Endothelial cell (in vitro differentiated cells): ENCODE measurements at places on chromosomes 2 and 18. TPM values are rescaled to one million over a fixed set of nuclear protein-coding genes. Genes with fewer than 3 reads are reported as not detected.

GRCh38 chr2:3189961-3190360 is 187.7 kb downstream of the EIPR1 start:
- DNase-seq = no peak

- no peak for DNase-seq
These were observed 75.3 kb downstream of the STPG4 start for GRCh38 chr2:47079515-47080412.

GRCh38 chr2:168363347-168364092 is 92.6 kb upstream of the CERS6 start:
- no peak for DNase-seq

DNA sequence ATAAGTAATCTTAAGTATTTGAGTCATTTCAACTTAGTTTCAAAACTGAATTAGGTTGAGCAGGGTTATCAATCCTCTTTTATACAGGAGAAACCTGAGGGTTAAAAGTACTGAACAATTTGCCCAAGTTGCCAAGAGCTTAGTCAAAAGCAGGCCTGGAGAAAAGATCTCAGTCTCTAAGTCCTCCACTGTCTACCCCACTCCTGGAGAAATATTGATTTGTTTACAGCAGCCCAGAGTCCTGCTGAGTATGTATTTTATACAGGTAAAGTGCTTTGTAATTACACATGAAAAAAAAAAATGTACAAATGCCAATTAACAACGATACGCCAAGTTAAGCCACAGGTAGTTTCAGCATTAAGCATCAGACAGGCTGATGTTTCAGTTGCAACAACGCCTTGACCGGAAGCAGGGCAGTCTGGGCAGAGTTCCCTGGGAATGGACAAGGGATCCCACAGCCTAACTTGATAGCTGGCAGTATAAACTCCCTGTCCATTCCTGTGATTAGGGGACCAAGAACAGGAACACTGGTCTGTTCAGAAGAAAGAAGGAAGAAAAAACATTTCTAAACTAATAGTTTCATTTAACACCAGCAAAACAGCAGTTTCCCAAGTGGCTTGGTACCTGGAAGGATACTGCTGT is 132.9 kb downstream of the MYO5B start:
- DNase-seq = no peak

DNA sequence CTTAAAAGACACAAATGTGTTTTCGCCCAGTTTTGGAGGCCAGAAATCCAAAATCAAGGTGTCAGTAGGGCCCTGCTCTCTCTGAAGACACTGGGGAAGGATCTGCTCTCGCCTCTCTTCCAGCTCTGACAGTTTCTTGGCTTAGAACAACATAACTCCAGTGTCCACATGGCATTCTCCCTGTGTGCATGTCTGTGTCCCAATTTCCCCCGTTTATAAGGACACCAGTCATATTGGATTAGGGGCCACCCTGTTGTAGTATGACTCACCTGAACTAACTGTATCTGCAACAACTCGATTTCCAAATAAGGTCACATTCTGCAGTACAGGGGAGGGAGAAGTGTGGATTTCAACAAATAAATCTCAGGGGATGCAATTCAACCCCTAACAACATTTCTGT is 263.2 kb downstream of the SS18 start:
- DNase-seq = no peak

DNA sequence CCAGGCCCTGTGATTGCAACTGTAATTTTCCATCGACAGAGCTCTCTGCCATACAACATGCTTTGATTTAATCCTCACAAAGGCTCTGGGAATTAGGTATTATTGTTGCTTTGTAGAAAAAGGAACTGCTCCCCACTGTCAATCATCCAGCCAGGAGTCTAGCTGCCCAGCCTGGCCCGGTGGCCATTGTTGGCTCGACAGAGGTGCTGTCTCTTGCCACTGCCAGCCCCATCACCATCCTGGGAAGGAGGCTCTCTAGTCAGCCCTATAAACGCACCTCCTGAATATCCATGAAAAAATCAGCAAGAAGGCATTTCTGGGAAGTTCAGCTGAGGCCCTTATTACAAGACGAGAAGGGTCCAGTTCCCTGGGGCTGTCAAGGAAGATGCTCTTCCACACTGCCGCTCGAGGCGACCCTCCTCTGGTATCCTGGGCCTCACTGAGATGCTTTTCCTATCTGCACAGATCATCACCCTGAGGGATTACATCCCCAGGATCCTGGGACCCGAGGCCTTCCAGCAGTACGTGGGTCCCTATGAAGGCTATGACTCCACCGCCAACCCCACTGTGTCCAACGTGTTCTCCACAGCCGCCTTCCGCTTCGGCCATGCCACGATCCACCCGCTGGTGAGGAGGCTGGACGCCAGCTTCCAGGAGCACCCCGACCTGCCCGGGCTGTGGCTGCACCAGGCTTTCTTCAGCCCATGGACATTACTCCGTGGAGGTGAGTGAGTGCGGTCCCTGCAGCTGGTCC is 71.0 kb downstream of the TPO start:
- no peak for DNase-seq

DNA sequence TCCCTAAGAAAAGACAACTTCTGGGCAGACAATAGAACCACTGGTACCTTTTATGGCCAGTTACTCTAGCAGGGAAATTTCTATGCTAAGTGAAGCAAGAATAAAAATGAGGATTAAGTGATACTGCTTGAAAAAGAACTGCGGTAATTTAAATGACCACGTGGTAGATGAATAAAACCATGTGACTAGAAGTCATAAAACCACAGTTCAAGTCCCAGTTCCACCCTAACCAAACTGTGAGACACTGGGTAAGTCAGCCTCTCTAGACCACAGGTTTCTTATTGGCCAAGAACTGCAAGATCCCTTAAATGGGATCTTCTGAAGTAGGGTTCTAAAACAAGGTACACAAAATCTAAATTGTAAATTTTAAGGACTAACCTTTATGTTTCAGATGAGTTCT is 12.7 kb downstream of the TMEM237 start:
- DNase-seq = no peak

The OTX1 gene
- total RNA-seq = 0.33 TPM

DNA sequence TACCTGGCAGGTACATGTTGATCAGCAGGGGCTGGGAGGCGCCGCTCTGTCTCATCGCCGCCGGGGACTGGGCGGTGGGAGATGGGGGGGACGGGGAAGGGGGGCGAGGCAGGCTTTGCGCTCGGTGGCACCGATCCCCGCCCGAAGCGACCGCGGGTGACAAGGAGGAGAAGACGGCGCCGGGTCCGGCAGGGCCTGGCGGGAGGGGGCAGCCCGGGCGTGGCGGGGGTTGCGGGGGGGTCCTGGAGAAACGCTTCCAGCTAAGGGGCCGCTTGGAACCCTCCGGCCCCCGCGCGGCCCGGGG is at the start of gene FEV:
Gene FEV, minus strand, starts transcription at position 164 of the 304 bp plus-strand sequence. Its CDS starts 109 bp downstream, at position 55.
- DNase-seq = no peak

GRCh38 chr2:60836491-60836890 is 44.9 kb upstream of the REL start:
- no peak for DNase-seq

DNA sequence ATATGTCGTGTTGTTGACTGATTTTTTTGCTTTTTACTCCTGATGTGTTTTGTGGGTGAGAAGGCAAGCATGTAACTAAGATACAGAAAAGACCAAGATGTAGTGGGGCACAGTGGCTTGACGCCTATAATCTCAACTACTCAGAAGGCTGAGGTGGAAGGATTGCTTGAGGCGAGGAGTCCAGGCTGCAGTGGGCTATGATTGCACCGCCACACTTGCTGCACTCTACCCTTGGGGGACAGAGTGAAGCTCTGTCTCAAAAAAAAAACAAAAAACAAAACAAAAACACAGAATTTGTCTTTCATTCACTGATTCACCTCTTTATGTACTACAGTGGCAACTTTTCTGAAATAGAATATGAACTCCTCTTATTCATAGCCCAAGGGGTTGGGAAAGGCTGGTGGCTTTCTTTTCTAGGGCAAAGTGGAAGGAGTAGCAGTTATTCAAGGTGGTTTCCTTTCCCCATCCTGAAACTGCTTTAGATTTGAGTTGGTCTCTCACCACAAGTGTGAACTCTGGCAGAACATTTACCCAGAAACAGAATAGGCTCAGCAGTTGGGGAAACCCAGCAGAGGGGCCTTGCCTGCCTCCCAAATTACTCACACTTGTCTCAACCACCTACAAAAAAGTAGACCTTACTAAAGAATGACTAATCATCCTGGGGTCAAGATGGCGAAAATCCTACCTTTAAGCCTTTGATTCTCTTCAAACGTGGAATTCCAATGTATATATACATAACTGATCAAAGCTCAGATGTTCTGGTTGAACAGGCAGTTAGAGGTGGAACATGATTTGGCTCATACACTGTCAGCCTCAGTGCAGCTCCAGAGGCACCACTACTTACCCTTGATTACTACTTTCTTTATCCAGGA is 6.5 kb downstream of the TANK start:
- no peak for DNase-seq

- no peak for DNase-seq
These were observed 383.3 kb downstream of the MTX2 start for GRCh38 chr2:176652300-176653182.

The HOXD3 gene
- total RNA-seq = 4.1 TPM

GRCh38 chr2:100422320-100423055 is 5.0 kb upstream of the CHST10 start:
- DNase-seq = peak; percentile 70

GRCh38 chr18:2049986-2050385 is 521.3 kb downstream of the METTL4 start:
- no peak for DNase-seq

DNA sequence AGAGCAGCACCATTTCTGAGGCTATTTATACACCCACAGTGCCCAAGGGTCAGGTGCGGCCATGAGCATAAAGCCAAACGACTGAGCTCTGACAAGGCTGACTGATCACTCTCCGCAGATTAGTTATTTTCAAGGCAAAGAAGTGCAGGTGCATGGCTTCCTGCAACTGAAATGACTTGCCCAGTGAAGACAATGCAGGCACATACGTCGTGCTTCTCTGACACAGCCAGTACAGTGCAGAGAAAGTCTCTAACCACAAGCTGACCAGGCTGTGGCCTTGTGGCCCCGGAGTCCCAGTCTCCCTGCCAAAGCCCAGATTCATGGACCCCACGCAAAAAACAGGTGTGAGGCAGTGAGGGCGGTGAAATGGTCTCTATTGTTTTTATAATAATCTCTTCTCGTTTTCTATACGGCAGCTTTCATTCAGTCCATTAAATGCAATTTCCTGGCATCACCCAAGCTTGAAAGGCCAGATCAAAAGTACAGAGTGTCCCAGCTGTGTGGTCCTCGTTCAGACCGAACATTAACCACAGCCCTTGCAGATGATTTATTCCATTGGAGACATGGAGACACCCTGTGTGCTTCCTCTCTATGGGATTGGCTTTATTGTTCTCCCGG is 447.0 kb upstream of the ID2 start:
- no peak for DNase-seq

DNA sequence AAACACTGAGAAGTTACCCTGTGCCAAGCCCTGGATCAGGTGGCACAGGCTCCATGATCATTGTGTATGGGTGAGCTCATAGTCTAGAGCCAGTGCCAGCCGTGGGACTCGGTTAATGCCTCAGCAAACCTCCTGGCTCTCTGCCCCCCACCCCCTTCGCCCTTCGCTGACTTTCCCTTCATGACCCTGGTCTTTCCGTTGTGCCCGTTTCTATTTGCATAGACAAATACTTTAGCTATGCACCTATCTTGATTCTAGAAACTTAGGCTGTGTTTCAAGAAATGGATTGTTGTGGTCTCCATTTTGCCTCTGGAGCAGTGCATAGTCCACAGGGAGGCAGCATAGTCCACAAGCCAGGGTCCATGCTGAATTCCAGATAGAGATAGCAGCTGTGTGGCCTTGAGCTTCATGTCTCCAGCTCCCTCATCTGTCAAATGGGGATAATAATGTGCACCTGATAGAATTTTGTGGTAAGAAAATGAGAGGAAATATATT is 44.8 kb upstream of the KDM3A start:
- peak; percentile 15 for DNase-seq

- DNase-seq = no peak
These were observed 61.2 kb downstream of the MAP4K3 start for GRCh38 chr2:39375917-39376316.

- no peak for DNase-seq
These were observed 56.5 kb downstream of the MYO5B start for GRCh38 chr18:50138181-50139064.

DNA sequence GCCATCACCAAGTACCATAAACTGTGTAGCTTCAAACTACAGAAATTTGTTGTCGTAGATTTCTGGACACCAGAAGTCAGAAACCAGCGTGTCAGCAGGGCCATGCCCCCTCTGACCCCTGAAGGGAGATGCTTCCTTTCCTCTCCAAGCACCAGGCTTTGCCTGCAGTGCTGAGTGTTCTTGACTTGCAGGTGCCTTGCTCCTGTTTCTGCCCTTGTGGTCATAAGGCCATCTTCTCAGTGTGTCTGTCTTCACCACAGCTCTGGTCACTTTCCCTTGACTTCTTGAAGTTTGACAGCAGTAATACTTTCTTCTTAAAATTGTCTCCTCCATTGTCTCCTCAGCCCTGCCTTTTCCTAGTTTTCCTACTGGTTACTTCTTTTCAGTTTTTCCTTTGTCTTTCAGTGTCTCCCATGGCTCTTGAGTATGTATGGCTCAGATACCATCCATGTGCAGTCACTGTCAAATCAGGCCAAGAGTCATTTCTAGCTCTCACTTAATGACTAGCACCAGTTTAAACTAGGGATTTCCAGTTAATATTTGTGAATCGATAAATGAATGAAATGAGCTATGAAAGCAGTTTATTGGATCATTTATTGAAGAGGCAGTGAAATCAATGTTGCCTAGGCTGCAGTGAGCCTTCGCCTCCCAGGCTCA is 91.2 kb upstream of the RANBP2 start:
- no peak for DNase-seq

DNA sequence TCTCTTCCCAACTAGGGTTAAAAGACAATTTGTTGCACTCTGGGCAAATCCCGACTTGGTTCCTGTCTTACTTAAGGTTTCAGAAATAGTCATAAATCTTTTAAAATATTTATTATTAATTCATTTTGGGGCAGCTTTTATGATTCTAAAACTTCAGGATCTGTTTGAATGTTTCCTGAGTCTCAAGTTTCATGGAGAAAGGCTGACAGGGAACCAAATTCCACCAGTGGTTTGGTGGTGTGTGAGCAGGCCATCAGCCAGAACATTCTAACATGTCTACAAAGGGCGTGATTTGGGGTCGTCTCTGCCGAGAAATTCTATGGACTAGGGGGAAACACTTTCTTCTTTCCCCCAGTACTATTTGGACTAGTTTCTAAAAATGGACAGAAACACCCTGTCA is 366.4 kb downstream of the ZNF521 start:
- DNase-seq = no peak
